T-cell (primary cell): ENCODE measurements at places on chromosomes 3 and 15.
A peak's percentile ranks its signal among the peaks of the same experiment; 100 is the strongest.

DNA sequence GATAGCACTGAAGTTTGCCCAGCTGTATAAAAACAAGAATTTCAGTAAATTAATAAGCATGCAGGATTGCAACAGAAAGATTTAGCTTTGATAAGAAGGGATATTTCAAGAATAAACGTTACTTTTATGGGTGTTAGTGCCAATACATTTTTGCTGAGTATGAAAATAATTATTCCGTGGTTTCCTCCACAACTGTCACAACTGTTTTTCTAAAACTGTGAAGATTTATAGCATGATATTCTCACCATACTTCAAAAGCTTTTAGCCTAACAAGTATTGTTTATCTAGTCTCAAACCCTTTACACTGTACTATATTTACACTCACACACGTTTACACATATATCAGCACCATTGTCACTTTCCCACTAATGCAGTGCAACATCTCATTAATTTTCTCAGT is 200.5 kb downstream of the TPRG1 start:
- DNase-seq, result no peak

DNA sequence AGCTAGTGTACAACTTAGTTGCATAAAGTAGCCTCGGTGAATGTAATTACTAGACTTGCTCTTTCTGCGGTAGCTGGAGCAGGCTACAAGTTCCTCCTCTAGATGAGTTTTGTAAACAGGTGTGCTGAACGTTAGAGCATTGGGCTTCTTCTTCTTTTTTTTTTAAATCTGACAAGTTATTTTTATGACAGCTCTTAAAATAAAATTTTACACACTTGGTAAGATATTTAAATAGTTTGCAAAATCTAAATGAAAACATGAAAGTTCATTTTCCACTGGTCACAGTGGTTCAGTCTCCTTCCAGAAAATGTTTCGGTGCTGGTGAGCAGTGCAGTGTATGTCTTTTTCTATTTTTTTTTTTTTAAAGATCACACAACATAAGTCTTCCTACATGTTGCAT is 3.0 kb downstream of the CCR9 start:
- no peak for DNase-seq

GRCh38 chr3:193847402-193847801 is 254.4 kb downstream of the OPA1 start:
- no peak for DNase-seq

DNA sequence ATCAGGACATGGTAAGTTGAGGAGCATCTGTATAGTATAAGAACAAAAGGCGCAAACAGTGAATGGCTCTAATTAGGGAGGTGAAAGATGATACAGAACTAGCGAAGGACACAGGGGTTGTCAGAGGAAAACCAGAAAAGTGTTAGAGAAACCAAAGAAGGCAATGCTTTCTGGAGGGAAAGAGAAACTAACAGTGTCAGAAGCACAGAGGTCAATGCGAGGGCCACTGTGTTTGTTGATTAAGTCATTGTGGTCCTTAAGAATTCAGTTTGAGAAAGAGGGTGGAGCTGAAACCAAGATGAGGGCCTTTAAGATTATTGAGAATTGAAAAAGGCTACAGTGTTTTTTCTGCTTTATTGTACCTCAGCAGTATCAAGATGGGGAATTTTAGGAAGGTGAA is 28.8 kb downstream of the ATG7 start:
- no peak for DNase-seq

- DNase-seq, result peak; percentile 23
Measured at GRCh38 chr3:16907243-16907642, 22.5 kb downstream of the PLCL2 start.

GRCh38 chr3:39103324-39103693 is 4.1 kb downstream of the GORASP1 start:
- DNase-seq, result no peak
